T-helper 1 cell (primary cell): ENCODE measurements at places on chromosomes 12 and 14.

- no peak for DNase-seq
These were observed 3.6 kb upstream of the PTGER2 start for GRCh38 chr14:52310541-52310940.

DNA sequence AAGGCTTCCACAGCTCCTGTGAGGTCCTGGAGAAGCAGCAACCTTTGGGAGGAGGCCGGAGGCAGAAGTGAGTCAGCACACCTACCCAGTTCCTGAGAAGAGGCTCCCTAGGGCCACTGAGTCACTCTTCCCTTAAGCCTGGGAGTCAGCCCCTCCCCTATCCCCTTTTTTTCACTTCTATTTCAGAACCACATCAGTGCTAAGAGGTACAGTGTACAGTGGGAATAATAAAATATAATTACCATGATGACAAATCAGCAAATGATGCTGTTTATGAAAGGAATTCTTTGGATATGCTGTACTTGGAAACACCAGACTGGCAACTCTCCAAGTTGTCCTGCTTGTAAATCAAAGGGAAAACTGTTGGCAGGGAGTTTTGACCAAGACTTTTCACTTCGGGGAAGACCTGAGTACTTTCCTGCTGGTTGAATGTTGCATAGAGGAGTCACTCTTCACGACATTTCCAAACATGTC lies 7.8 kb upstream of the TBPL2 start:
- DNase-seq = no peak

- no peak for DNase-seq
These were observed 5.0 kb downstream of the CMTM5 start for GRCh38 chr14:23381871-23382270.

- no peak for DNase-seq
These were observed 923 bp downstream of the STAT2 start for GRCh38 chr12:56358836-56359532.

- DNase-seq = no peak
These were observed 15.6 kb downstream of the DTX1 start for GRCh38 chr12:113072136-113072535.

- DNase-seq = no peak
These were observed 25.0 kb downstream of the PRICKLE1 start for GRCh38 chr12:42564556-42564955.

DNA sequence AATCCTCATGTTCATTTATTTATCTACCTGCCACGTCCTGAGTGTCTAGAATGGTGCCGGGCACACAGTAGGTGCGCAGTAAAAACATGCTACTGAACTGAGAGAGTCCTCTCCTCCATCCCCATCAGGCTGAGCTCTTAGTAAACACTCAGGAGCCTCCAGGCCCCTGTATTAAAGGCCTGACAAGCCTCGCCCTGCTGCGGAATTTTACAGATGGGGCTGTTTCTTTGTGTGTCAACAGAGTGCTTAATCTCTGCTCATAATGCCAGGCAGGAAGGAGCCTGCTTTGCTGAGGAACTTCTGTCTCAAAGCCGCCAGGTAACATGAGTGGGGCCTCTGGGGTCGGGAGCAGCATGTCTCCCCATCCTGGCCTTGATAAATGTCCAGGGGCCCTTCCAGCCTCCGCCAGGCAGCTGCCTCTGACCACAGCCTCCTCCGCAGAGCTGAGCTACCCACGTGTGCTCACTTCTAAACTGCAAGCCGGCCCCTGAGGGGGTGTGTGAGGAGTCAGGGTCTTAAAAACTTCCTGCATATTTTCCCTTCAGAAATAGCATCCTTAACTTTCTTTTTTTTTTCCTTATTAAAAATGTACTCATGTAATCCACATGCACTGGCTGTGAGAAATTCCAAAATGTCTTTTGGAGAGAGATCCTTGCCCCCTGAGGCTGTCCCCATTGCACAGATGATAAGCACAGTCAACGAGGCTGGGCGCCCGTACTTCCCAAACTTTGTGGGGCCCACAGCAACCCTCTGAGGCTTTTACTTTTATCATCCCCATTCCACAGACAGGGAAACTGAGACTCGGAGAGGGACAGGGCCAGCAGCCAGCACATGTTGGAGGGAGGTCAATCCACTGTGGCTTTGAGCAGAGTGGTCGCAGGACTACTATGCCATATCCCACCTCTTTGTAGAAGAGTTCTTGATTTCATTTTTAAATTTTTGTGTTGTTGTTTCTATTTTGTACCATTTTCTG lies 116.0 kb upstream of the NCOR2 start:
- no peak for DNase-seq

- no peak for DNase-seq
These were observed 79.5 kb downstream of the SINHCAF start for GRCh38 chr12:31246470-31246850.

DNA sequence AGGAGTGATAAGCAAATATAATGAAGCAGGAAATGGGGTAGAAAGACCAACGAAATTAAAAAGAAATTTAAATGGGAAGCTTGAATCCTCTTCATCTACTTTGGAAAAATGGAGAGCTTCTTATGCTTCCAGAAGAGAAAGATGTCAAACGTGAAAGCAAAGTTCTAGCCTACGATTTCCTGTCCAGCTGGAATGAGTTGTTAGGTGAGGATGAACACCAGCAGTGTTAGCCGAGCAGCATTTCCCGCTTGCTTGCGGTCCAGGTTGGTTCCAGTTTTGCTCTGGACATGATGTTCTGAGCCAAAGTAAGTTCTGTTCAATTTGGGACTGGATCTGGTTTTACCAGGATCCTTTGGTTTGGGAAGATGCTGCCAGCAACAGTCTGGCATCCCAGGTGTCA lies 78.9 kb downstream of the DACT1 start:
- DNase-seq = no peak

DNA sequence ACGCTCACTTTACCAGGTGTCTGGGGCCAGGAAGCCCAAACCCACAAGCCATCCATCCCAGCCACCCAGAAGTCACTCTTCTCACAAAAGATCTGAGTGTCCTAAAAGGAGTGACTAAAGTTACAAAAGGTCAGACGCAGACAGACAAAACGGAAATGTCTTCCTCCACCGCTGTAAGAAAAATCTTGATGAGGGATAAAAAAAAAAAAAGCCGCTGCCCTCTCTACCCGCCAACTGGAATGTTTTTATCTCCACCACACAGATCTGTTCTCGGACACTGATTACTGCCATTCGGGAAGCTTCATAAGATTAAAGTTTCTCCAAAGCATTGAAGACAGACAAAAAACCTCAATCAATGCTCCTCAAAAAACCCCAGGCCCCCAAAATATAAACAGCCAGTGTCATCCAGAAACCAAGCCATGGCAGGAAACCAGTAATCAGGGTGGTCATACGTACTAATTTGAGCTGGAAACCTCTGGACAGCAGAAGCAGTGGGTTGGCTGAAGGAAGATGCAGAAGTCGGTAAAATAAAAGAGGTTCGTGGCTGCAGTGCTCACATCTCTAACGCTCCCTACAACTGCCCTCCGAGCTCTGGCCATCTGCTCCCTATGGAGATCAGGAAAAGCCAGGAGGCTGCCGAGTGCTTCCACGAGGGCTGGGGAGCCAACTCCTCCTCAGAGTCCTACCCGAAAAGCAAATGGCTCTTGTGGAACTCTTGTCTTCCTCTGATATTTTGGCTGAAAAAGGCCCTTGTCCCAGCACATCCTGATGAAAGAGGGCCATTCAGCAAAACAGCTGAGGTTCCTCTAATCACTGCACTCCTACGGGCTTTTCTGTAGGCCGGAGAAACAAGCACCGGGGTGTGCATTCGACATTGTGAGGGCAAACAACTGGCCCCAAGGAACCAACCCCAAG lies 30.3 kb downstream of the SSH1 start:
- no peak for DNase-seq

GRCh38 chr12:3771853-3772252 lies 18.9 kb upstream of the CRACR2A start:
- no peak for DNase-seq

GRCh38 chr14:100611811-100612480 lies 24.7 kb upstream of the BEGAIN start:
- DNase-seq = no peak

DNA sequence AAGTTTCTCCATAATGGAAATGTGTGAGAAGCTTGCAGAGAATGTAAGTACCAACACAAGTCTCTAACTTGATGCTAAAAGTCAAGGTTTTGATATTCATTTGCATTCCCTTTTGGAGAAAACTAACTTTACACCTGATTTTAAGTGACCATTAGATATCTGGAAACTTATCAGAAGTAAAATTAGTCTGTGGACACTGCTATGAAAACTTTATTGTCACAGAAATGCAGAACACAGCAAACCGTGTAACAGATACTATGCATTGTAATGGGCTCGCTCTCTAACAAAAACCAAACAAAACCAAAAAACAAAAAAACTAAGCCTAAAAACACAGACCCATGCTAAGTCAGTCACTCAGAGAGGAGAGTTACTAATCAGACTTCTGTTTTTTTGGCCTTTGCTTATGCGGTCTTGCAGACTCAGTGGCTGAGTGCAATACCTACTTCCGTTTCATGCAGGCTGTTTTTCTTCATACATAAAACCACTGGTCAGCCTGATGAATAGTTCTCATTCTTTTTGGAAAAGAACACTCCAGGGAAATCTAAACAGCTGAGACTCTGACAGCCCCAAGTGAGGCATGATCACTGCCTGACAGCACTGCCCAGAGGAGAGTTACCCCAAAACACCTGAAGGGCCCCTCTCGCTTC lies 35.7 kb downstream of the NRDE2 start:
- DNase-seq = no peak

- DNase-seq = no peak
These were observed 54.8 kb downstream of the BMAL2 start for GRCh38 chr12:27387473-27387872.

- no peak for DNase-seq
These were observed 36.4 kb upstream of the C14orf180 start for GRCh38 chr14:104542871-104543830.

- DNase-seq = no peak
These were observed 467.4 kb downstream of the TMEM121 start for GRCh38 chr14:105993814-105994213.

DNA sequence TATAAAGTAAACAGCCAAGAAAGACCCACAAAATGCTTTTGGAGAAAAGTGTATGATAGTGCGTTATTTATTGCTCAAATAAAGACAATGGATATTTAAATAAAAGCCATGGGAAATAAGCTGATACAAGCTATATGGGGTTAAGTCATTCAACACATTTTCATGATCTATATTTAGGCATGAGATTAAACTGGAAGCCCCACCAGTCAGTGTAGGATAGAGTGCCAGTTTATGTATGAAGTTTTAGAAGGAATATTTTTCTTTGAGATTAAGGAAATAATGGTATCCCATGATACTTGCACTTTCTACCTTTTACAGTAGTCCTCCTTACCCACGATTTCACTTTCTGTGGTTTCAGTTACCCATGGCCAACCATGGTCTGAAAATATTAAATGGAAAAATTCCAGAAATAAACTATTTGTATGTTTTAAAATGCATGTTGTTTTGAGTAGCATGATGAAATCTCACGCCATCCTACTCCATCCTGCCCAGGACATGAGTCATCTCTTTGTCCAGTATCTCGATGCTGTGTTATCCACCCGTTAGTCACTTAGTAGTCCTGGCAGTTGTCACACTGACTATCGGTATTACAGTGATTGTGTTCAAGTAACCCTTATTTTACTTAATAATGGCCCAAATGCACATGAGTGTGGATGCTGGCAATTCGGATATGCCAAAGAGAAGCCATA lies 22.3 kb downstream of the SYT1 start:
- DNase-seq = no peak

GRCh38 chr12:7681535-7681934 lies 14.0 kb downstream of the GDF3 start:
- no peak for DNase-seq

DNA sequence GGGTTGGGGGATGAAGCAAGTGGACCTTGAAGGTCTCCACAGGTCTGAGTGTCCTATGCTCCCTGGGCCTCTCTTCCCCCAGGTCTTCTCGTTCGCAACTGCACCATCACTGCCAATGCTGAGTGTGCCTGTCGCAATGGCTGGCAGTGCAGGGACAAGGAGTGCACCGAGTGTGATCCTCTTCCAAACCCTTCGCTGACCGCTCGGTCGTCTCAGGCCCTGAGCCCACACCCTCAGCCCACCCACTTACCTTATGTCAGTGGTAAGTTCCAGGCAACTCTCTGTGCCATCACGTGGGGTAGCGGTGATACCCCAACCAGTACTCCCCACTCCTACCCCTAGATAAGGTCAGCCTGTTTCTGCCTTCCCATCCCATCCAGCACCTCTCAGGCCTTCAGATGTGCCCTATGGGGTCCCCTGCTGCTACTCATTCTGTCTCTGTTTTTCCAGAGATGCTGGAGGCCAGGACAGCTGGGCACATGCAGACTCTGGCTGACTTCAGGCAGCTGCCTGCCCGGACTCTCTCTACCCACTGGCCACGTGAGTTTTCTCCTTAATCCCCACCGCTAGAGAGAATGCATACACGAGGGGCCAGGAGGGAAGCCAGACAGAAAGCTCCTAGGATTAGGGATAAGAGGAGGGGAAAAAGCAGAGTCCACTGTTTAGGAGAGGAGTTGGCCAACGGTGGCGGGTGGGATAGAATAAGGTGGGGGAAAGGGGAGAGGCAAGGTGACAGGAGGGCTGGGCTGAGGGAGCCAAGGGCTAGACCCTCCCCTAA lies 1.6 kb upstream of the TAPBPL start:
- DNase-seq = no peak

DNA sequence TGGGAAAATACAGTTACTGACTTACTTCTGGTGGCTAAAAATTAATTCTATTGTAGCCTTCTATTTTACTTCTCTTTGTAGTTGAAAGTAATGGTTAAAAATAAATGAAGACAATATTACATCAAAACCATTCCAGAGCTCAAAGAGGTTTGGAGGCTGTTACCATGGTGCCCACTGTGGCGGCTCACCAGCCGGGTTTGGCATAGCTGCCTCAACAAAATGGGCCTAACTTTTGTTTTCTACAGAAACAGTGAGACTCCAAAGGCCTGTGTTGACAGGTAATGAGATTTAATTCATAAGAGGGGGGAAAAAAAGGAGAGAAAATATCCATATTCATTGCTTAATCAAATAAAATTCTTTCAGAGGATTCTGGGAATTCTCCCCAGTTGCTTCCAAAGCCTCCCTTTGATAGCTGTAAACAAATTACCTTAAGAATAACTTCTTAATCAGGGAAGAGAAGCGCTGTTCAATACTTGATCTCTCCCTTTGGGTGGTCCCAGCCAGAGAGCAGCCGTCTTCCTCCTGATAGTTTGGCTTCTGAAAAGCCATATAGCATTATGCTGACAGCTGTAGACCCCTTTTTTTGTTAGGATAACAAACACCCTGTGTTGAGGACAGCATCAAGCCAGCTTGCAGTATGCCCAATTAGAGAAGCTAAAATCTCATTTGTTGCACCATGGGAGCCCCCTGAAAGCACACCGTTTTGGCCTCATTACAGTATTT lies 266.8 kb downstream of the NEDD1 start:
- no peak for DNase-seq

- DNase-seq = no peak
These were observed 126.9 kb upstream of the PRICKLE1 start for GRCh38 chr12:42716491-42716891.
